ENCODE measurements at places on chromosomes 7 and 10.

DNA sequence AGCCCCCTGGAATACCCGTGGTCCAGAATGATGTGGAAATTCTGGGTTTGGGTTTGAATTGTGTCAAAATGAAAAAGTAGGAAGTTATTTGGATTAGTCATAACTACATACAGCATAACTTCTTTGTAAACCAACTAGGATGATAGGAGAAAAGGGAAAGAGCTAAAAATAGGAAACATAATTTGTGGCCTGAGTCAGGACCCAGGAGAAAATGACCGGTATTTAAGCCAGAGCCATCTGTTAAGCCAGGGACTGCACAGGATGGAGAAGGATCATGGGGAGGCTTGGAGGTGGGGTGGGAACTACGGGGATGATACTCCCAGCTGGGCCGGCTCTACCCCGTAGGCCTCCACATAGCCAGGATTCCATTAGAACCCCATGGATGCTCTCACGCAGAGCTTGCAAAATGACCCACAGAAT is 98.6 kb downstream of the MYOF start:
- DNase-seq: no peak

- DNase-seq: no peak
Measured at GRCh38 chr10:110923856-110924493, 4.6 kb downstream of the SHOC2 start.

- DNase-seq: no peak
Measured at GRCh38 chr7:134946260-134946659, 40.0 kb upstream of the AGBL3 start.

DNA sequence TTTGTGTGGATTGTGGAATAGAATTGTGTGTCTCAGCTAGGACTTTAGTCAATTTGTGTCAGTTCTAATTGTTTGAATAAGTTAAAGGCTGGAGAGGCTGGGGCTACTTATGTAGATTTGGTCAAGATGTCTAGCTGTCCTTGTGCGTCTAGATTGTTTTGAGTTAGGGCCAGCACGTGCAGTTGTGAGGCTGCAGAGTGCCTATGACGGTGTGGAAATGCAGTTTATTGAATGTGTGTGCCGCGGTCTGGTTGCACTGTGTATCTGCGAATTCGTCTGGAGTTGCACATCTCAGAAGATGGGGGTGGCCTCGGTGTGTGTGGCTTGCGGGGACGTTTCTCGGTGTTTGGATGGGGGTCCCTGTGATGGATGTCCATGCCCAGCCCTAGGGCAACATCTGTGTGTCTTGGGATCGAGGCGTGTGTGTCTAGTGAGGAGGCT is 10.2 kb downstream of the EMX2 start:
- DNase-seq: no peak

DNA sequence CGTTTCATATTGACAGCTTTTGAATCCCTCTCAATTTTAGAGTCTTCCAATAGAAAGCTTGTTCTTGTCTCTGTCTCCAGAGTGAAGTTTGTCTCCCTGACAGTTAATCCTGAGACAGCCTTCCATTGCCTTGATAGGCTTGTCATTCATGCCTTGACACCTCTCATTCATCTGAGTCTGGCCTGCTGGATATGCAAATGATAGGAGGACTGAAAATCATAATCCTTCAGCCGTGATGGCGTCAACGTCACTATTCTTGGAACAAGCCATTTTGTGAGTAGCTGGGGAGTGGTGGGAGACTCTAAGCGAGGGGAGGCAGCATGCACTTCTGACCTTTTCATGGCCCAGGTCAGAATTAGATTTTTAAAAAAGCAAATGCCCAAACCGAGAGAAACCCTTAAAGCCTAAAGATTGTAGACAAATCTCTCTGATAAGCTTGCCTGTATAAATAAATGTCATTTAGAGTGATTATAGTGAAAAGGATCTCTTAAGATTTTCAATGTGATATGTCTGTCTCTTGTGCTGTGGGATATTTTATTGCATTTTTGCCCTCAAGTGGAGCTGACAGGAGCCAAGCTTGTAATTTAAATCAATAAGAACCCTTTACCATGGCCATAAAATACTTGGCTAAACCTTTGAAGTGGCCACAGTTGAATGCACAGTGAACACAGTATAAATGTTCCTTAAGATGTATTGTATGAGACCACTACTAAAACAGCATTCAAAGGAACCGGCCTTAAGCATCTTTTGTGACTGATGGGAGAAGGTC is 148.8 kb downstream of the SNX10 start:
- DNase-seq: no peak

- no peak for DNase-seq
Measured at GRCh38 chr7:34762764-34763163, 104.7 kb downstream of the NPSR1 start.

DNA sequence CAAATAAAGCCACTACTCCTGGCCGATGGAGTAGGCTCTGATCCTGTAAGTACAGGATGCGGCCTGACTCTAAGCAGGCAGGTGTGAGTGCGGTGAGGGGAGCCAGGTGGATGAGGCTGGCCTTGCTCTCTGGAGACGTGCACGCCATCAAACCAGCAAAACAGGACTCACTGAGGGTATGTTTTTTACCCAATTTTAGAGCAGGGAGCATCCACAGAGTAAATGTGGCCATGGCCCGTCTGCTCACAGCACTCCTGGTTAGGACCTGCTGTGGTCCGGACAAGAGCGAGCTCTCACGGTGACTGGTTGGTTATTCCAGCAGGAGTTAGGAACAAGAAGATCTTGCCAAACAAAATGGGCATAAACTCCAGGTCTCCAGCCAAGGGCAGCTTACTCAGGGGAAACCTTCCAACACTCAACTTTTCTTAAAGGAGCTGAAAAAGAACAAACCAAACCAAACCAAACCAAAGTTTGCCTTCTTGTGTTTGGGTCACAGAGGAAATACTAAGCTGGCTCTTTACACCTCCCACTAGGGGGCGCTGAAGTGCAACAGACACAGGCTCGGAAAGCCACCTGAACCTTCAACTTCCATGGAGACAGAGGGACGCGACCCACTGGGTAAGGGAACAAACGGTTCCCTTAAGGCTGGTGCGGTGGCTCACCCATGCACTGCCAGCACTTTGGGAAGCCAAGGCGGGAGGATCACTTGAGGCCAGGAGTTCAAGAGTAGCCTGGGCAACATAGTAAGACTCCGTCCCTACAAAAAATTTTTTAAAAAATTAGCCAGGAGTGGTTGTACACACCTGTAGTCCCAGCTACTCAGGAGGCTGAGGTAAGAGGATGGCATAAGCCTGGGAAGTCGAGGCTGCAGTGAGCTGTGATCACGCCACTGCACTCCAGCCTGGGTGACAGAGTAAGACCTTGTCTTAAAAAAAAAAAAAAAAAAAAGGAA is 122.4 kb downstream of the CLEC2L start:
- peak; percentile 89 for DNase-seq

GRCh38 chr10:95414016-95414830 is 123.4 kb upstream of the PDLIM1 start:
- DNase-seq: no peak

- no peak for DNase-seq
Measured at GRCh38 chr10:130895161-130895560, 416.4 kb downstream of the TCERG1L start.

DNA sequence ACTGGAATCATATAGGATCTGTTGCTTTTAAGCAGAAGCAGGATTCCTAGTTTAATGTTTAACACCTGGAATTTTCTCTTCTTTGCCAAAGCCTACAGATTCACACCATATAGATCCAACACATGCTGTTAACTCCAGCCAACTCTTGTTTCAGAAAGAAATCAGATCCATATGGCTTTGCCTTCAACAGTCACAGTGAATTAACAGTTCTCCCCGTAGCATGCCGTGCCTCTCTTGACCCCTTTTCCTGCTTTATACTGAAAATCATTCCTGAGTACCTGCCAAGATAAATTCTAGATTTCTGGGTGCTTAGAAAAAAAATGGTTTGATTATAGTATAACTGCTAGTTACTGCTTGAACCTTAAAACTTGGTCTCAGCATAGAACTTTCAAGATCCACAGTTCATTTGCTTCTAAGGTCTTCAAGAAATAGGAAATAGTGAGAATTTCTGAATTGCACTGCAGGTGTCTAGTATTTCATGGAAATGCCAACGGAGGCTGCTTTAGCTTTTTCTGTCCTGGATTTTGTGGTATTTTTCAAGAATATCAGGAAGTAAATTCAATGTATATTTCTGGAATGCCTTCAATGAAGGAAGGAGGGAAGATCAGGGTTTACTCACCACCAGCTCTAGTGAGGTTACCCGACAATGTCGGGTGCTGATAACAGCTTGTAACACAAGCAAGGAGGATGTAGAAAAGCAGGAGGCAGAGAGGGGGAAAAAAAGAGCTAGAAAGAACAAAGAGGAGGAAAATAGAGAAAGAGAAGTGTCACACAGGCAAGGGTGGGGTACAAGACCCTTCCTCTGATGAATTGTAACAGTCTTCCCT is 6.6 kb downstream of the AASS start:
- DNase-seq: no peak

DNA sequence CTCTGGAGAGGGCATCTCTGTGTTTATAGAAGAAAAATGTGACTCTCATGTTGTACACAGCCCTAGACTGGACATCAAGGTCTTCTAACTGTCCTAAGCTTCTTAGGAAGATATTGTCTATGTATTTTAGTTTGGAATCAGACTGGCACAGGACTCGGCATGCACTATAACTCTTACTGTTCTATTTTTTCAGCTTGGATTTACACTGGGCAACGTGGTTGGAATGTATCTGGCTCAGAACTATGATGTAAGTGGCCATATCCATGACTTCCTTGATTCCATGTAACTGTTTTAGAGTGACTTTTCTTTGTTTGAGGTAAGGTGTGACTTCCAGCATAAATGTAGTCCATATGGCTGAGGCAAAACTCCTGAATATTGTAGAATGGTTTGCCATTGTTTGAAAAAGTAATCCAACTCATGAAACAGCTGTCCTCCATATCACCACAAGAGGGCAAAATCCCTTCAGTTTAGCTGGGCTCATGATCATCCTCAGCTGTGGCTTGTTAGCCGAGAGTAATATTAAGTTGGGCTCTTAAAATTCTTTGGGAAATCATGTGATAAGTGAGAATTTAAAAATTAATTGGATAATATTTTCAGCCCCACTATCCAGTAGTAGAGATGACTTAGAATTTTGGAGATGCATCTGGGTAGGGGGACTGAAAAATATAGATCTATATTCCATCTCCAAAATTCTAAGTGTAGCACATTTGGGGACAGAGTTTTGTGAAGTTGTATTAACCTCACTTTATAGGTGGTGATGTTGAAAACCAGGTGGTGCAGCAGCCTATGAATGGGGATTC is 10.4 kb downstream of the STMP1 start:
- peak; percentile 81 for DNase-seq

DNA sequence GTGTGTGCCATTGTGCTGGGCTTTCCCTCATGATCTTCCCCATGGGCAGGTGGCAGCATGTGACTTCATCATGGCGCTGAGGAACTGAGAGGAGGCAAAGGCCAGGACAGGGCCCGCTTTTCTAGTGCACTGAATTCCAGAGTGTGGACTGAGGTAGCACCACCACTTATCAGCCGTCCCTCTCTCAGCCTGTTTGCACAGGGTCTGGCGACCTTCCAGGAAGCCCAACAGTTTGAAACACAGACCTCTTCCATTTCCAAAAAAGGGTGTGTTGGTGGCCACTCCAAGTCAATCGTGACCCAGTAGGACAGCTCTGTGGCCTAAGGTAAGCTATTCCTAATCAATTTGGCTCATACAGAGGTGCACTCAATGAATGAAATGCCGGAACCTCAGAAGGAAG is 4.4 kb downstream of the DNAJC30 start:
- no peak for DNase-seq

- DNase-seq: no peak
Measured at GRCh38 chr10:55141892-55142291, 340.9 kb upstream of the PCDH15 start.

DNA sequence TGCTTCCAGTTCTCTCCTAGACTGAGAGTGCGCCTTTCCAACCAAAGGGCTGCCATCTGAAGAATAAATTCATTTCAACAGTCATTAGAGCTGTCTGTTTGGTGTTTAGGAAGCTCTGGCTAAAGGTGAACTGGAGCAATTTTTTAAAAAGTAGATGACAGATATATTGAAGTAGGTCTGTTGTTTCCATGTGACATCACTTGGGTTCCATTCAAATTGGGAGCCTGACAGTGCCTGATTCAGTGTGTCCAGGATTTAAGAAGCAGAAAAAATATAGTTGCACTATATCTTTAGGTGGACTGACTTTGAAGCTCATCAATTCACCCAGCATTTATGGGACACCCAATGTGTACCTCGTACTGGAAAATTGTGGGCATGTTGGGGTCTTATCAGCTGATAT is 367.7 kb downstream of the BBS9 start:
- DNase-seq: no peak

DNA sequence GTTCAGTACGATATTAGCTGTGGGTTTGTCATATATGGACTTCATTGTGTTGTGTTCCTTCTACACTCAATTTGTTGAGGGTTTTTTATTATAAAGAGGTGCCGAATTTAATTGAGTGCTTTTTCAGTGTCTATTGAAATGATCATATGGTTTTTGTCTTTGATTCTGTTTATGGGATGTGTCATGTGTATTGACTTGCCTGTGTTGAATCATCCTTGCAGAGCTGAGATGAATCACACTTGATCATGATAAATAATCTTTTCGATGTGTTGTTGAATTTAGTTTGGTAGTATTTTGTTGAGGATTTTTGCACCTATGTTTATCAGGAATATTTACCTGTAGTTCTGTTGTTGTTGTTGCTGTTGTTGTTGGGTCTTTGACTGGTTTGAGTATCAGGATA is 39.8 kb downstream of the ATOH7 start:
- DNase-seq: no peak

- DNase-seq: peak; percentile 57
Measured at GRCh38 chr10:30553626-30554439, 75.7 kb downstream of the LYZL2 start.

GRCh38 chr7:90842430-90842788 is 246.3 kb downstream of the CDK14 start:
- DNase-seq: no peak

DNA sequence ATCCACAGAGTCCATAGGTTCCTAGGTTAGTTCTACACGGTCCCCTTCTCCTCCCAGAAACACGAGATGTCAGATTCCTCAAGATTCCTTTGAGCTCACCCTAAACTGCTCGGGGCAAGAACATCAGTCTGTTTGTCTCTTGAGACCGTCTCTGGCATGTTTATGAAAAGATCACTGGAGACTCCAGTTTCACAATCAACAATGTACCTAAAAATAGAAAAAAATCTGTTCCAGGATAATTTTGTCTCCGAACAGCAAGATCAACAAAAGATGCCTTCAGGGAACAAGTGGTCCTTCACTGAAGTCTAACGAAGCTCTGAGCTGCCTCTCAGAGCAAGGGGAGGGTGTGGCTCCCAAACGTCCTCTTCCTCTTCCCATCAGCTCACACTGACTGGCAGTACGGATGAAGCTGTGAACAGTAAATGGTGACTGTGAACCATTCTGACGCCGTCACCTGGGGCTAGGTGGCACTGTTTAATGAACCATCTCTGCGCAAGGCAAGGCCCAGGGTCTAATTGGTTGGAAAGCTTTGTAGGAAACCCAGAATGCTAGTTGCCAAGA is 156.2 kb upstream of the LYZL1 start:
- DNase-seq: no peak

DNA sequence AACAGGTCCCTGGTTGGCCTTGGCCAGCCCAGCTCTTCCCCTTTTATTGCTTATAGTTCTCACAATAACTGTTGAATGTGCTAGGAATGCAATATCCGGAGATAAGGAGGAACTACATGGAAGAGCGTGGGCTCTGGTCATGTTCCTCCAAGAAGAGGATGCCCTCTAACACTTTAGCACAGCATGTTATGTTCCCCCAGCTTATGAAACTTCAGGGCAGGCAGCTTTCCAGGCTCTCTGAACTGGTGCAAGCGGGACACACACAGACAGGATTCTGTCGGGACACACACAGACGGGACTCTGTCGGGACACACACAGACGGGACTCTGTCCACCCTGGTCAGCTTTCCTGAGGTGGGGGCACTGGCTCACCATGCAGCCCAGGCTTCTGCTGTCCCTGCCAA is 141.6 kb downstream of the PKD1L1 start:
- no peak for DNase-seq

- DNase-seq: peak; percentile 95
Measured at GRCh38 chr10:78407009-78407711, 373.5 kb downstream of the RPS24 start.
